Stimulated activated CD4-positive, alpha-beta T cell treated with anti-CD3 and anti-CD28 coated beads, Interleukin-4, amount 100 ng/mL, for 1 hour (primary cell): ENCODE measurements at places on chromosomes 4 and X.

DNA sequence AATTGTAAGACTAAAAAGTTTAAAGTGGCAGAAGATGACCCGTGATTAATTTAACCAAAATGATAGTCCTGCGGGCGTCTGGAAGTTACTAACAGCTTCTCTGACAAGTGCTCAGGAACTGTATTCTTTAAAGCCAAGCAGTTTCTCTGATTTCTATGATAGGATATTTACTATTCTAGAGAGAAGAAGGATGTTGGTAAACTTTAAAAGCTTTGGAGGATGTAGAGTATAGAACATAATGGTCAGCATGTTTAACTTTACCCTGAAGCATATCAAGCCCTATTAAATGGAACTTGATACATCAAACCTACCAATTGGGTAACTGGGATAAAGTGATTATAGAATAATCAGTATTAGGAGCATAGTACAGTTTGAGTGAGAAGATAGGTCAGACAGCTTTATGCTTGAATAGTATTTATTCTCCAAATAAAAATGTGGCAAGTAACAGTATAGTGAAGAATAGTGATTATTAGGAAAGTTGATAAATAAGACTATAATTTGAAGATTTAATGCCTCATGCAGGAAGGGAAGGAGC, 1.8 kb downstream of the STIM2 start:
- DNase-seq = no peak

GRCh38 chr4:44916411-44916810, 190.1 kb upstream of the GNPDA2 start:
- no peak for DNase-seq

GRCh38 chrX:1595711-1596060, 4.3 kb downstream of the AKAP17A start:
- DNase-seq = no peak

- no peak for DNase-seq
Observed at GRCh38 chrX:19122641-19123009, 357 bp upstream of the ADGRG2 start.

DNA sequence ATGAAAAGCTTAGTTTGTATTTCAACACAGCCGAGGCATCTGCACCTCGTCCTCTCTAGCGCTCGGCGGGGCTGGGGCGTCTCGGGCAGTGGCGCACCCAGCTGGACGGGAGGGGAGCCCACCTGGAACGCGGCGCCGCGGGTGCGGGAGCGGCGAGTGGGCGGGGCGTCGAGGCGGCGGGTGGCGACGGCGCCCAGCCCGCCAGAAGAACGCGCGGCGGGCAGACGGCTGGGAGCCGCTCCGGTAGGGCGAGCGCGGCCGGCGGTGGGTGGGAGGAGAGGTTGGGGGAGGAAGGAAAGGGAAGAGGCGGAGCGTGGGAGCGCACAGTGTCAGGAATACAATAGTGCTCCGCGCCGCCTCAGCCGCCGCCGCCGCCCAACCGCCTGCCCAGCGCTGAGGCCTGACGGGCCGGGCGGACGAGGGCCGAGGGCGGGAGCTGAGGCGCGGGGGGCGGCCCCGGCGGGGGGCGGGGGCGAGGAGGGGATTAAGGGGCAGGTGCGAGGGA, at the start of gene JADE3:
Gene JADE3 (plus strand): TSS at position 324 of the 505 bp plus-strand sequence. CDS start 72,474 bp downstream, outside the sequence.
- peak; percentile 25 for DNase-seq

DNA sequence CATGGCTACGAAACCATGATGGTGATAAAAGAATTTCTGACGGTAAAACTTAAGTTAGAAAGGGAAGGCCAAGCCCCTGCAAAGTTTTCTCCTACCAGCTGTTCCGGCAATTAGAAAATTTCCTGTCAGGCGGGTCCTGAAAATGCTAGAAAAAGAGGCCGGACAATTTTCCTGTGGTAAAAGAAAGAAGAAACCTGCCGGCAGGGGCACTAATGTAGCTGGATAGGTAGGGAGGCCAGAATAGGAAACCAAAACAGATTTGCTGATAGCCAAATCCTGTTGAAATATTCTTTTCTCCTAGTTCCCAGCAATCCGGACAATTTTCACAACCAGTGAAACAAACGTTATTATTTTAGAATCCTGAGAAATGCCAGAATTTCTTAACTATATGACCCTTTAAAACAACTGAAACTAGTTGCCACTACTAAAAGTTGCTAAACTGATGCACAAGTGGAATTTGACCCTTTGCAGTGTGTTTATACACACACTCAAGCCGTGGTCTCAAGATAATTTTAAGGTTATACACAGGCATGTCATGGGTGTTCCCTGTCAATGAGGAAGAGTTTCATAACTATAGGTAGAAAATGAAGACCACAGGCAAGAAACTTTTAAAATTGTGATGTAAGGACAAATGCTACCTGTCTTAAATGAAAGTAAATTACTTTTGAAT, 47.7 kb downstream of the RPS6KA3 start:
- no peak for DNase-seq

DNA sequence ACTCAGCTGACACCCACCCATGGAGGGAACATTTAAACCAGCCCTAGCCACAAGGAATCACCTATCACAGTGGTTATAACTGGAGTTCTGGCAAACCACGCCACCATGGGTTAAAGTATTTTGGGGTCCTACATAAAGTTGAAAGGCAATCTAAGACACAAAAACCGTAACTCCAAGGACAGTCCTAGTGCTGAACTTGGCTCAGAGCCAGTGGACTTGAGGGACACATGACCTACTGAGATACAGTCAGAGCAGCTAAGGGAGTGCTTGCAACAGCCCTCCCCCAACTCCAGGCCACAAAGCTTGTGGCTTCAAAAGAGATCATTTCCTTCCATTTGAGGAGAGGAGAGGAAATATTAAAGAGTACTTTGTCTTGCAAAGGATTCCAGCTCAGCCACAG, 300.5 kb downstream of the FGF13 start:
- no peak for DNase-seq

GRCh38 chr4:81609844-81610243, 138.1 kb upstream of the RASGEF1B start:
- DNase-seq = no peak

DNA sequence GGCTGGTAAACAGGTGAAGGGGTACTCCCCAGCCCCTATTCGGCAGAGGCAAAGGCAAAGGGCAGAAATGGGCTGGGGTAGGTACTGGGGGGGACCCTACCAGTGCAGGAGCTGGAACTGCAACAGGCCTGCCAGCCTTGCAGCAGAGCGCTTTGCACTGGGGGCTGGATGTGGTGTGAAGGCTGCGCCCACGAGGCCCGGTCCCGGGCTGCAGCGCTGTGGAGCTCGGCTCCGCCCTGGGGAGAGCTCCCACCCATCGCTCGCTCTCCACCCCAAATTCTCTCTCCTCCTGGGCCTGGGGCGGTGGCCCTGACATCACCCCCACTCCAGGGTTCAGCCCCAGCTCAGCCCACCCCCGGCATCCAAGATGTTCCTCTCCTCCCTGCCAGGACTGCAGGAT, 24.2 kb downstream of the IQSEC2 start:
- DNase-seq = no peak

- DNase-seq = no peak
Observed at GRCh38 chrX:41116948-41117347, 31.7 kb downstream of the USP9X start.

- DNase-seq = no peak
Observed at GRCh38 chr4:28444886-28445496, 1584.3 kb downstream of the STIM2 start.

GRCh38 chr4:73006286-73006990, 63.1 kb downstream of the COX18 start:
- DNase-seq = no peak

- DNase-seq = no peak
Observed at GRCh38 chr4:141376769-141377168, 156.1 kb downstream of the ZNF330 start.

- no peak for DNase-seq
Observed at GRCh38 chrX:23374291-23374690, 39.6 kb downstream of the PTCHD1 start.

- DNase-seq = no peak
Observed at GRCh38 chr4:188695261-188695660, 556.0 kb downstream of the TRIML1 start.

- peak; percentile 71 for DNase-seq
Observed at GRCh38 chrX:49171752-49172279, at the start of gene PLP2. PLP2 (plus strand) TSS chrX:49171898; CDS start chrX:49172001, 103 bp downstream.

DNA sequence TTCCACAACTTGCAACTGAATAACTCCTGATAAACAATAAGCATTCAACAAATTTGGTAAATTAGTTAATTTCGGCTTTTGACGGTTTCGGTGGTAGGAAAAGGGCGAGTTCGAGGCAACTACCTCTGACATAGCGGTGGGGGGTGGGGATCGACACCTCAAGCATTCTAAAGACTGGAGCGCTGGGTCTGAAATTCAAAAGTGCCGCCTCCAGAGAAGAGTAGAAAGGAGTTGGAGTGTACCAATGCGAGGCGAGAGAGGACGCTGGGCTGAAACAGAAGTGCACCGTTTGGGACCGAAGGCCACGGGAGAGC, 725 bp downstream of the SMC1A start:
- no peak for DNase-seq

- no peak for DNase-seq
Observed at GRCh38 chr4:112119353-112119783, 25.9 kb upstream of the FAM241A start.

GRCh38 chrX:107610667-107611066, 17.6 kb upstream of the PRPS1 start:
- no peak for DNase-seq

GRCh38 chr4:120517966-120518365, 404.6 kb downstream of the PRDM5 start:
- no peak for DNase-seq

DNA sequence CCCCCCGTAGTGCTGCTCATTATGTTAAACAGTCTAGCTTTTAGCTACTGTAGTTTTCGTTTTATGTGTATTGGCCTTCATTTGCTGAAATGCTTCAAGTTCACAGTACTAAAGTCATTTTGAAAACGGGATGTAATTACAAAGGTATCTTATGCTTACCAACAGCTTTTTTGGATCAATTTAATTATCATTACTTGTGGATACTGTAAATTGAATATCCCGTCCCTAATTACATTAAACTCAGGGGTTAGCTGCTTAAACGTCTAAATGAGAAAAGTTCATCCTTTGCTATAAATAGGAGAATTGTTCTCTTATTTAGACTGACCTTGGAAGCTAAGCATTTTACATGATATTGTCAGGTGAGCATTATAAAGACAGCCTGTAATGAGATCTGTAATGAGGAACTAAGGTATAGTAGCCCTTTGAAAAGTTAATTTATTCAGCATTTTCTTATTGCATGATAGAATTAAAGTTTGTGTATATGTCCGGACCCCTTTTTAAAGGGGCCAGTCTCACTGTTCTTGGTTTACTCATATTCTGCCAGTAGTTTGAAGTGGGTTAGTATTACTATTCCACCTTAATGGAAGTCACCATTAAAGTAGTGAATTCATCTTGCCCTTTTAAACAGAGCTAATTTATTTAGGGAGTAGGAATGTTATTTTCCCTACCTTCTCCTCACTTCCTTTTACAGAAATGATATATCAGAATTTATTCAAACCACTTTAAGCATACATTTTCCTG, 252.6 kb downstream of the TENM3 start:
- no peak for DNase-seq

GRCh38 chr4:140158365-140159030, 4.5 kb upstream of the MAML3 start:
- no peak for DNase-seq

DNA sequence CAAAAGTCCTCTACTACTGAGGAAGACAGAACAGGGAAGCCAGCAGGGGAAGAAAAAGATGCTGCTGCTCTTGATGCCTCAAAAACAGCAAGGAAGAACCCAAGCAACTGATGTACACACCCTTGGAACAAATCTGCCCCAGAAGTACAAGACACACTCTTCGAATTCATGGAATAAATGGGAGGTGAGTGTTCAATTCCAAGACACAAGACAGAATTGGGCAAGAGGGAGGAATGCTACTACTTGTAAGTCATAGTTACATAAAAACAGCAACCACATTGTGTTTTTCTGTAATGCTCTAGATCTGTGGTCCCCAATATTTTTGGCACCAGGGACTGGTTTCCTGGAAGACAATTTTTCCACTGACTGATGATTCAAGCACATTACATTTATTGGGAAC, 58.0 kb upstream of the H2AZ1 start:
- no peak for DNase-seq

- DNase-seq = peak; percentile 26
Observed at GRCh38 chrX:152632445-152633097, 5.1 kb upstream of the GABRQ start.

DNA sequence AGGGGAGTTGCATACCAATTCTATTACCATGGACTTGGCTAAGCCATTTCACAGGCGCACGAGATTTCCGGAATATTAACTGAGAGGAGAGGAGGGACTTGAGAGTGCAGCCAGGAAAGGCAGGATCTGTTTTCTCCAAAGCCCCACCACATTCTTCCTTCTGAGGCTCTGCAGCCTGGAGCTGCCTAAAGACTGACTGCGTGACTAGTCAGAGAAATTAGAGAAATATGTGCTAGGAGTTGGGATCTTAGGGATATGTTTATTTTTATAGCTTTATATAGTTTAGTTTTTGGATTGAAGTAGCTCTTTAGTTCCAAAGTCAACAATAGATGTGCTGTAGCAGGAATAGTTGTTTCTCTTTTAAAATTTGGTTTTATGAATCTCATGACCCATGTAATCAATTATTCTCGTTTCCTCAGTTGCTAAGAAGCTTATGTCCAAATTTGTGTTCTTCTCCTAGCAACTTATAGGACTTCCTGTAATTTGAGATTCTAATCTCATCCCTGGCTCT, 300.1 kb upstream of the DDX53 start:
- DNase-seq = no peak

DNA sequence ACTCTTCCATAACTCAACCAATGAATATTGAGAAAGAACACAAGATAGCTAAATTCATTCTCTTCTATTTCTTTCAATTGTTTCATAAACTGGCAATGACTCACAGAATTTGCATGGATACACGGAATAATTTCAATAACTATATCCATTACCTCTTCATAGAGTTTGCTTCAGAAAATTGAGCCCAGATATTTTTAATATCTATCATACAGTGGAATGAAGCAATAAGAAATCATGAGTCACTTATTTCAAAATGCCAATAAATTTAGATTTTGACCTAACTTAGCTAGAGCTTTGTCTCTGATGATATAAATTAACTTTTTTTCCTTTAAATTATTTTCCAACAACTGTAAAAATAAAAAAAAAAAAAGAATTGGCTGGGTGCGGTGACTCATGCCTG, 22.2 kb upstream of the MANBA start:
- DNase-seq = no peak

GRCh38 chrX:79524642-79525041, 157.5 kb upstream of the ITM2A start:
- no peak for DNase-seq

DNA sequence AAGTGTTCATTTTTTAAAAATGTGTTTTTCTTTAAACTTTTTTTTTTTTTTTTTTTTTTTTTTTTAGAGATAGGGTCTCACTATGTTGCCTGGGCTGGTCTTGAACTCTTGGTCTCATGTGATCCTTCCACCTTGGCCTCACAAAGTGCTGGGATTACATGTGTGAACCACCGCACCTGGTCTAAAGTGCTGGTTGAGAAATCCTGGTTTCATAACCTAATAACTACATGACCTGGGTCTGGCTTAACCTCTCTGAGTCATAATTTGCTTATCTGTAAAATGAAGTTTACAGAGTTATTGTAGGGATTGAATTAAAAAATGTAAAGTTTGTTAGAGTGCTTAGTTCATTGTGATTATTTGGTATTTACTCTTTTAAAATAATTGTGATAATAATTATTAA, 5.2 kb downstream of the HSD17B13 start:
- no peak for DNase-seq

- no peak for DNase-seq
Observed at GRCh38 chr4:122625156-122625555, 4.3 kb upstream of the IL21 start.

GRCh38 chrX:119990556-119991004, 47.0 kb upstream of the NKAP start:
- DNase-seq = no peak

- DNase-seq = no peak
Observed at GRCh38 chrX:40253771-40254170, 156.0 kb upstream of the BCOR start.
